ENCODE measurements at places on chromosomes 3 and 15.

GRCh38 chr3:61912158-61912557 lies 350.8 kb downstream of the PTPRG start:
- DNase-seq = no peak

DNA sequence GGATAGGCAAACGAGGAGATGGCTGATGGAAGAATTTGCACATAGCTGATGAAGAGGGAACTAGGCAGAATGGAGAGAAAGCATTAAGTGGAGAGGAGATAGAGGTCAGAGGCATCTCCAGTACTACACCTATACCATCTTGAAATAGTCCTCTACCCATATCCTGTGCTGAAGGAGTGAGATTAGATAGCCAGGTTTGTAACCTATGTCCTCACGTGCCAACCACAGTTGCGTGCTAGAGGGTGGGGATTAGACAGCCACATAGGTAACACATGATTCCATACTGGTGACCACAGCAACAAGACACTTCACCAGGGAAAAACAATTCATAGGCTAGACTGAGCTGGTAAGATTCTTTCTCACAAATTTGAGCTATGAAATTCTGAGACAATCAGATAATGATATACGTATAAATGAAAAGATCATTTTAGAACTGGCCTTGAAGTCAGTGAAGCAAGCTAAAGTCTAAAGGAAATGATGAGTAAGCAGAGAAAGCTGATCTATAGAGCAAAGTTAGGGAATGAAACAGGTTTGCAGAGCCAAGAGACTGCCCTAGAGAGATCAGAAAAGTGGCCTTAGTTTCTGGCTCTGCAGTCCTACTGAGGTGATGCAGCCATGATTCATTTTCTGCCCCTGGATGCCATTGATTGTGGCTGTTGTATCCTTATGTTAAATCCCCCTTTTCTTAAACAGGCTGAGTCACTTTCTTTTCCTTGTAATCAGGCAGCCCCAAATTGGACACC lies 17.7 kb downstream of the MYNN start:
- DNase-seq = no peak

- DNase-seq = no peak
These were observed 23.4 kb downstream of the VPS39 start for GRCh38 chr15:42184736-42185135.

DNA sequence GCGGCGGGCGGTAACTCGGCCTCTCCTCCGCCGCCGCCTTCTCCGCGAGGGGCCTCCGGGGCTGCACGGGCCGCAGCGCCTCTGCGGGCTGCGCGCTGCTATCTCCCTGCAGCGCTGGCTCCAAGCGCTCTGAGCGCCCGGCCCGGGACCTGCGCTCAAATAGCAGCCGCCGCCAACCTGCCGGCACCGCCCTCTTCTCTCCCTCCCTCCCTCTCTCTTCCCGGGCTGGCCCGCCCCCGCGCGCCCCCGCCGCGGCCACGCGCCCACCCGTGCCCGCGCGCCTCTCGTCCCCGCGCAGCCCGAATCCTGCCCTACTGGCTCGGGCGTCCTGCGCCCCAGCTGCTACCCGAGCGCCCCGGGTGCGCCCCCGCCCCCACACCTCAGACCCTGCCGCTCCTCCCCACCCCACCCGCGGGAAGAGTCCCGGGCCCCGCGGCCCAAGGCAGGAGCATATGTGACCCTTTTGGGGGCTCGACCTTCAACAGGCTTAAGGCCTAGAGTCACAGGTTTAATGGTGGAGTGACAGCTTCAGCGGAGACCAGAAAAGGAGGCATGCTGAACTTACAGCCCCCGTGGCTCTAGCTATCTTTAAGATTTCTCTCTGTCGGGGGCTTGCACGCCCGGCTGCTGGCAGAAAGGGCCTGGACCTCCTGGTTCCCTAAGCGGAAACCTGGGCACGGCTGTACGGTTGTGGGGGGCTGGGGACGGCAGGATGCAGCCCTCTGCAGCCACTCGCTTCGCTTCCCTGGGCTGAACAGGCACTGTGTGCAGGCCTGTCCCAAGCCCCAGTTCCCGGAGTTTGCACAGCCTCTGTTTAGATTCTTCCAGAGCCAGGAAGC lies at the start of gene CACNA2D2:
TSS of gene CACNA2D2 (minus strand) at position 131 of the 839 bp plus-strand sequence. CDS start 211 bp downstream, outside the sequence.
- no peak for DNase-seq

- DNase-seq = no peak
These were observed 24.5 kb downstream of the PLXNB1 start for GRCh38 chr3:48405343-48405881.

- DNase-seq = no peak
These were observed 247.7 kb downstream of the VGLL3 start for GRCh38 chr3:86743233-86743632.

GRCh38 chr3:30577788-30578187 lies 28.6 kb upstream of the TGFBR2 start:
- no peak for DNase-seq

DNA sequence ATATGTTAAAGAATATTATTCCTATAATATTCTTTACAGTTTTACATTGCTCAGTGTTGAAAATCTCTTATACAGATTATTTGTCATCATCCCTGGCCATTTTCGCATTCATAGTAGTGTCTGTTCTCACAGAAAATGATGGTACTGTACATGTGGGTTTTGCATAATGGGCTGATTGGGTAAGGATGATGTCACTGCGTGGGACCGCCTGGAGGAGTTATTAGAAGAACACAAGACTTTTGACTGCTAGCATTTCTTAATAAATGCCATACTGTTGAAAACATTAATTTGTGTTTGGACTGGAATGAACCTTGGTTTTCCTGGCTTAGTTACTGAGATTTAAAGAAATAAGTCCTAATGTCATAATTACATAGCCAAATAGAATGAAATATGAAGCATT lies 20.3 kb downstream of the LRCH3 start:
- no peak for DNase-seq

DNA sequence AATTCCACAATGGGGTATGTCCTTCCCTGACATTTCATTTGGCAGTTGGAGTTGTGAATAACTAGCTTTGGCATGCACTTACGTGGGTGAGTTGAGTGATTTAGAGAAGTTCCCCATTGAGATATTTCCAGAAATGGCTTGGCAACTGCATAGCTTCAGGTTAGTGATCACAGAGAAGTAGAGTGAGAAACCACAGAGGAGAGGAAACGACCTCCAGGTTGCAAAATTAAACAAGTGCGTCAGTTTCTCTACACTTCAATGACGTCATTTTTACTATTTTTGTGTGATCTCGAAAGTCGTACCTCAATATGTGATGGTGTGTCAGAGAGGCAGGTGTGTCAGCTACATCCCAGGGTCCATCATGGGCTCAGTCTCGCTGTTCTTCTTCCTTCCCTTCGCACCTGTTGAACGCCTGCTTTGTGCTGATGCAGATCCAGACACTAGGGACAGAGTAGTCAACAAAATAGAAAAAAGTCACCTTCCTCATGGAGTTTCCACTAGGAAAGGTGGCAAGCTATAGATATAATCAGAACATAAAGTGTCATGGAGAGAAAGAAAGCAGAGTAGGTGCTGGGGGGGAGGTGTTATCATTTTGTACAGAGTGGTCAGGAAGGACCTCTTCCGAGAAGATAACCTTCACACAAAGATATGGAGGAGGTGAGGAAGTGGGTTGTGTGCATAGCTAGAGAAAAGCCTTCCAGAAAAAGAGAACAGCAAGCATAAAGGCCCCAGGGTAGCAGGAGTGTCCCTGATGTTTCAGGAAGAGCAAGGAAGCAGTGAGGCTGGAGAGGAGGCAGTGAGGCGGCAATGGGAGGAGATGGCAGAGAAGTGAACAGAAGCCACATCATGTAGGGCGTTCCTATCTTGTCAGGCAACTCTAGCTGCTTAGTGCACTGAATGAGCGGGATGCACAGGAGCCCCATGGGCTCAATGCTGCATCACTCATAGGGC lies 75.6 kb downstream of the MCTP2 start:
- no peak for DNase-seq

DNA sequence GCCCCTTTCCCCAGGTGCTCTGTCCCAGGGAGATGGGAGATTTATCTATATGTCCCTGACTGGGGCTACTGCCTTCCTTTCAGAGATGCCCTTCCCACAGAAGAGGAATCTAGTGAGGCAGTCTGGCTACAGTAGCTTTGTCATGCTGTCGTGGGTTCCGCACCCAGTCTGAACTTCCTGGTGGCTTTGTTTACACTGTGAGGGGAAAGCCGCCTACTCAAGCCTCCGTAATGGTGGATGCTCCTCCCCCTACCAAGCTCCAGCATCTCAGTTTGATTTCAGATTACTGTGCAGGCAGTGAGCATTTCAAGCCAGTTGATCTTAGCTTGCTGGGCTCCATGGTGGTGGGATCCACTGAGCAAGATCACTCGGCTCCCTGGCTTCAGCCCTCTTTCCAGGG lies 35.4 kb upstream of the SLC7A14 start:
- DNase-seq = no peak

GRCh38 chr15:38308797-38309196 lies 56.2 kb downstream of the SPRED1 start:
- DNase-seq = no peak

DNA sequence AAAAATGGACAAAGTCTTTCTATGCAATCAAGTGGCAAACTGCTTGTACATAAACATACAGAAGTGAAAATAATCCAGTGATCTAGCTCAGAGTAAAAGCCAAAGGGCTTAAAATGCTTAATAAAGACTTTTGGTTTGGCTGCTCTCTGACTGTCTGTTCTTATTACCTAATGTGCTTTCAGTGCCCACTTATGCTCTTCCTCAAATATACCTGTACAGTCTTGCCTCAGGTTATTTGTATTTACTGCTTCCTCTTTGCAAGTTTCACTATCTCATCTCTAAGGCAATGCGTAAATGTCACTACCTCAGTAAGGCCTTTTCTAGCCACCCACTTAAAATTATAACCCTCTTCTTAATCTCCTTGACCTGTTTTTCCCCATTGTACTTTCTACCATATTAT lies 171.8 kb downstream of the EPHA6 start:
- DNase-seq = no peak

GRCh38 chr3:4395448-4395847 lies 71.6 kb downstream of the SUMF1 start:
- DNase-seq = no peak

- no peak for DNase-seq
These were observed 372.3 kb upstream of the IL12A start for GRCh38 chr3:159616234-159616825.

- DNase-seq = no peak
These were observed 71.8 kb downstream of the TMEM44 start for GRCh38 chr3:194561306-194561974.

GRCh38 chr15:98419173-98419780 lies 229.1 kb upstream of the IGF1R start:
- no peak for DNase-seq

DNA sequence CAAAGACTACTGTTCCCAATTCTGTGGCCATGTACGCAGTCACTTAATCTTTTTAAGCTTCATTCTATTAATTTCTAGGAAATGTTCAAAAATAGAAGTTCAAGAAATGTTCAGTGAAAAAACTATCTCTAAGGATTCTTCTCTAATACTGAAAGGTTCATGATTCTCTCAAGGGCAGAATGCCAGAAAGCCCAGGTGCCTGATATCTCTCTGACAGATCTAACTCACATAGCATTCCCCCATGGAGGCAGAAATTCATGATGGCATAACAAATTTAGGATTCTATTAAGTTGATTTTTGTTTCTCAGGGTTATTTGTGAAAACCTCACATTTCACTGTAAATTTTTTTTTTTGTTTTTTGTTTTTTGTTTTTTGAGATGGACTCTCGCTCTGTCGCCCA lies 17.5 kb downstream of the CHRM5 start:
- no peak for DNase-seq

DNA sequence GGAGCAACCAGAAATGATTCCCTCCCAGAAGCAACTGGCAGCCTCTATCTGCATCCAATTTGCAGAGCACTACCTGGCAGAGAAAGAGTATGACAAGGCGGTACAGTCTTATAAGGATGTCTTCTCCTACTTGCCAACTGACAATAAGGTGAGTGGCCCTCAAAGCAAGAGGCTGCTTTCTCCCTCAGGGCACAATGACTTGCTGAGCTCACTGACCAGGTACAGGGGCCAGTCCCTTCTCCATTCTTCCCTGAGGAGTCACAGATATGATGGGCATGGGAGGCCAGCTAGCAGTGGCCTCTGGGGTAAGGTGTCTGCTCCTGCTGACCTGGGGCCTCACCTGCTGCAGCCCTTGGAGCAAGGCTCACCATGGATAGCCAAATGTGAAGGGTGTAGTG lies 20.3 kb downstream of the CSRNP1 start:
- no peak for DNase-seq

- DNase-seq = no peak
These were observed 754 bp downstream of the B3GNT5 start for GRCh38 chr3:183253528-183254486.

DNA sequence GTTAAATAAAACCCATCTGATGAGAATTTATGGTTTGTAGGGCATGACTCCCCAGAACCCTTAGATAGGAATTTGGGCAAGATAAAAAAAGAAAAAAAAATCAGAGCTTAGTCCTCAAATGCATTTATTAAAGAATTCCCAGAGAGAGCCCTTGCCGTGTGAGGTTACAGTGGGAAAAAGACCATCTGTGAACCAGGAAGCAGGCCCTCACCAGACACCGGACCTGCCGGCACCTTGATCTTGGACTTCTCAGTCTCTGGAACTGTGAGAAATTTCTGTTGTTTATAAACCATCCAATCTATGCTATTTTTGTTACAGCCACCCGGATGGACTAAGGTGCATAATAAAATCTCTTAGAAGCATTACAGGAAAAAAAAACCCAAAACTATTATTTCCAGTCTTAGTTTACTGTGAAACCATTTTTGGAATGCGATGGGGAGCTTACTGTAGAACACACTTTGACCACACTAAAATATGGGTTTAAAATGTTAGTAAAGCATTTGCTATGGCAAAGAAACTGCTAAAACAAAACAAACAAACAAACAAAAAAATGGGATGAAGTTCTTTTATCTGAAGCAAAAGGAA lies 72.2 kb downstream of the LEKR1 start:
- DNase-seq = no peak

- no peak for DNase-seq
These were observed 348.7 kb upstream of the LMCD1 start for GRCh38 chr3:8152821-8153418.

GRCh38 chr3:31955581-31955980 lies 25.5 kb downstream of the OSBPL10 start:
- DNase-seq = no peak

GRCh38 chr3:190605385-190605784 lies 91.5 kb downstream of the IL1RAP start:
- no peak for DNase-seq

DNA sequence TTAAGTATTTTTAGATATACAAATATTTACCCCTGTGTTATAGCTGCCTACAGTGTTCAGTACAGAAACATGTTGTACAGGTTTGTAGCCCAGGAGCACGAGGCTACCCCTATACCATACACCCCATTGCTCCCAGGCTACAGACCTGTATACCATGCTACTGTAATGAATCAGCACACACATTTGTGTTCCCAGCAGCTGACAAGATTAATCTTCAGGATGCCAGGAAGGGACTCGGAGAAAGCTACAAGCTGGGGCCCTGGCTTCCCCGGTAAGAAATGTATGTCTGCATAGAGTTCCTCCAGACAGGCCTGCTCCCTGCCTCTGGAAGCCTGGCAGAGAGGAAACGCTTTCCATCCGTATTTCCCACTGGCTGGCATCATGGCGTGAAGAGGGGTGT lies 136.5 kb downstream of the XXYLT1 start:
- no peak for DNase-seq

GRCh38 chr3:182327196-182327681 lies 466.1 kb upstream of the ATP11B start:
- DNase-seq = no peak

Data from cerebellar nuclear complex (tissue), 1 donor.